ENCODE measurements at places on chromosomes 4 and X.

GRCh38 chrX:17485391-17485790 lies 110.4 kb downstream of the NHS start:
- DNase-seq = no peak

DNA sequence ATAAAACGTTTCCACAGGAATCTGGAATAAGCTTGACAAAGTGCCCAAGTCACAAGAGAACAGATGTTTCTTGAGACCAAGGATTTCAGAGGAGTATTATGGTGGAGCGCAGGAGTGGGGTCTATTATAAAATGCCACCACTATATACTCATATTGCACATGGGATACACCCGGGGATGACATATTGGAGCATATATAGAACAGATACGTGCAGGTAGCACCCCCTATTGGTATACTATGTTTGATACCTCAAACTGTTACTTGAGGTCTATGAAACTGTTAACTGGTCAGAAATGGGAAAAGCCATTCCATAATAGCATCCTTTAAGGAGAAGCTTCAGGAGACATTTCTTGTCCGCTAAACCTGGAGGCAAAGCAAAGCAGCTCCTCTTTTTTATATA lies 86.0 kb downstream of the PCYT1B start:
- DNase-seq = no peak

DNA sequence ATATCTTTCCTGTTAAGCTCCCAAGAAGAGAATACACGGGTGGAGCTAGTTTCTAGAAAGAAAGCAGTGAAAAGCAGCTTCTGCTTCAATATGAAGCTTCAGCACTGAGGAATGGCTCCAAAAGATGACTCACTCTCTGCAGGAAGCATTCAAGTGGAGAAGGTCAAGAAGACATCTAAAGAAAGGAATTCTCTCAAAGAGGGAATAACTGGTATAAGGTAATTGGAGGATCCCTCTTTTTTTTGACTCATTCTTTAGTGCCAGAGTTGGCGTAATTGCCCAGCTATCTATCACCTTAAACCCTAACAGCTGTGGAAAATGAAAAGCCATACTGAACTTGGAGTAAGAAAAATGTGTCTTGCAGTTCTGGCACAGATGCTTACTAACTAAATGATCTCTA lies 3.5 kb downstream of the EDA2R start:
- DNase-seq = no peak

- no peak for DNase-seq
Observed at GRCh38 chrX:19869193-19869592, 18.2 kb downstream of the SH3KBP1 start.

GRCh38 chrX:48835524-48836329 lies at the start of gene PCSK1N:
TSS of gene PCSK1N (minus strand) at chrX:48835610. CDS start at chrX:48835532, 78 bp downstream.
- DNase-seq = no peak

GRCh38 chr4:124178449-124179021 lies 534.0 kb downstream of the ANKRD50 start:
- no peak for DNase-seq

GRCh38 chrX:13430136-13430827 lies 110.4 kb upstream of the ATXN3L start:
- DNase-seq = no peak

- no peak for DNase-seq
Observed at GRCh38 chrX:16589826-16590225, 60.1 kb upstream of the S100G start.

GRCh38 chr4:47686294-47686872 lies 151.5 kb downstream of the CORIN start:
- DNase-seq = peak; percentile 20

DNA sequence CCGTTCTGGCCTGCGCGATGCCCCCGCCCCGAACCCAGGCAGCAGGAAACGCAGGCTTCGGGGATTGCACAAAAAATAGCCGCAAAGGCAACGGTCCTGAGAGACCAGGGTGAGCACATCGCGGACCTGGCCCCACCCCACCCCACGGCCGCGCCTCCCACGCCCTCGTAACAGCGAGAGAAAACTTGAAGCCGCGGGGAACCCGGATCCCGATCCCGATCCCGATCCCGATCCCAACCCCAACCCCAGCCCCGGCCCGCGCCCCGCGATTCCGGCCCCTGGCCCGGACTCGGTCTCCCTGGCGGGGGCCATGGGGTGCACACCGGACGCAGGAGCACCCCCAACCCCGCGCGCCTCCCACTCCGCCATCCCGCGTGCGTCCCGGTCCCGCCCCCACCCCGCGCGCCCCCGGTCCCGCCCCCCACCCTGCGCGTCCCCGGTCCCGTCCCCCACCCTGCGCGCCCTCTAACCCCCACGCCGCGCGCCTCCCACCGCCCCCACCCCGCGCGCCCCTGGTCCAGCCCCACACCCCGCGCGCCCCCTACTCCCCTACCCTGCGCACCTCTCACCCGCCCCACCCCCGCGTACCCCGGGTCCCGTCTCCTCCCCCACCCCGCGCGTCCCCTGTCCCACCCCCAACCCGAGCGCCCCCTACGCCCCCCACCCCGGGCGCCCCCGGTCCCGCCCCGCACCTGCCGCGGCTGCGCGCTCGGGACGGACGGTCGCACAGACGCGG lies 29.0 kb downstream of the NOP14 start:
- DNase-seq = peak; percentile 35

GRCh38 chr4:119103263-119103662 lies 32.4 kb upstream of the MYOZ2 start:
- no peak for DNase-seq

DNA sequence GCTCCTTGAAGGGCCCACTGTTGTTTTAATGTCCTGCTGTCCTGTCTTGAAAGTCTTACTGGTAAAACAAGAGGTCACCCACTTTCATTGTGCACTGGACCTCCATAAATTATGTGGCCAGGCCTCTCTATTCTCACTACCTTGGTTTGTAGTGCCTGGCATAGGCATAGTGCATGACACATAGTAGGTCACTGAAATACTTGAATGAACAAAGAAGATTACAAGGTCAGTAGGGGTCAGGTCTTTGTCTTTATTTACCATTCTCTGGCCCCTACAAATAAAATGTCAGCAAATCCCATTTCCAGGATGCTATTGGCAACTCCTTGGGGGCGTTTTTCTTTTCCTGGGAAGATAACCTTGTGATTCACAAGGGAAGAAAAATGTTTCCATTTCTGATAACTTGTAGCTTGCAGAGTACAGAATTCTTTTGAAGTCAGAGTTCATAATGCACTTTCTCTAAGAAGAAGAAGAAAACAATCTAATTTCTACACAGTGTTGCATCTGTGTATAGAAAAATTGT lies 1.4 kb downstream of the PGM2 start:
- no peak for DNase-seq

DNA sequence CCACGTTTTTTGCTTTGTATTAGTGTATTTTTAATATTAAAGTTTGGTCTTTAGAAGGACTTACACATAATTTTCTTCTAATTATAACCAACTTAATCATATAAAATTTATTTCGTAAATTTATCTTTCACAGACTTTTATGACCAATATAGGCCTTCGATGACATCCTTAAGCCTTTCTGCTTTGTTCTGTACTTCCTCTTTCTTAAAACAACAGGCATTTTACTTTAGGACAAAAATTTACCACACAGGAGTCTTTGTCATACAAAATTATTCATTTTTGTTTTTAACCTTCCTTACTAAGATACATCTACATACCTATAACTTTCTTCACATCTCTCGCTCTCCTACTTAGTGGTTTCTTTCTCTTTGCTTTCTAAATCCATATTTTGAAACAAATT lies 56.3 kb downstream of the RGS12 start:
- DNase-seq = no peak

- no peak for DNase-seq
Observed at GRCh38 chrX:28966331-28966730, 379.1 kb downstream of the IL1RAPL1 start.

DNA sequence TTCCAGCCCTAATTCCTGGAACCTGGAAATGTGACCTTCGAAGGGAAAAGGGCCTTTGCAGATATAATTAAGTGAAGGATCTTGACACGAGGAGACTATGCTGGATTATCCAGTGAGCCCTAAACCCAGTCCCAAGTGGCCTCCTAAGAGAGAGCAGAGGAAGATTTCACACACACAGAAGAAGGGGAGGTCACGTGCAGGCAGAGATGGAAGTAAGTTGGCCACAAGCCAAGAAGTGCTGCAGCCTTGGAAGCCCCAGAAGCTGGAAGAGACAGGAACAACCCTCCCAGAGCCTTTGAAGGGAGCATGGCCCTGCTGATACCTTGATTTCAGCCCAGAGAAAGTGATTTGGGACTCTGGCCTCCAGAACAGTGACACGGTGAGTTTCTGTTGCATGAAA lies 51.9 kb downstream of the EVC2 start:
- DNase-seq = no peak

DNA sequence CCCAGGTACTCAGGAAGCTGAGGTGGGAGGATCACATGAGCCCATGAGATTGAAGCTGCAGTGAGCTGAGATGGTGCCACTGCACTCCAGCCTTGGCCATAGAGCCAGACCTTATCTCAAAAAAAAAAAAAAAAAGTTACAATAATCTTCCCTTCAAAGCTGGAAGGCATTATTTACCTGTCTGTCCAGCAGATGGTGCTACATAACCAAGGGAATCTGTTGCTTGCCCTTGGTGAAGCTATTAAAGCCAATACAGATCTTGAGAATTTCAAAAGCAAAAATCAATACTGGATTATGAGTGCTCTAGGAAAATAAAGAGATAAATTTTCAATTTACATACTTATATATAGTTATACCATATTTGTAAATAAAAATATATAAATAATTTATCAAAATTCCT lies 25.9 kb downstream of the PKD2 start:
- DNase-seq = no peak

- no peak for DNase-seq
Observed at GRCh38 chr4:1882850-1883271, 11.7 kb downstream of the NSD2 start.

DNA sequence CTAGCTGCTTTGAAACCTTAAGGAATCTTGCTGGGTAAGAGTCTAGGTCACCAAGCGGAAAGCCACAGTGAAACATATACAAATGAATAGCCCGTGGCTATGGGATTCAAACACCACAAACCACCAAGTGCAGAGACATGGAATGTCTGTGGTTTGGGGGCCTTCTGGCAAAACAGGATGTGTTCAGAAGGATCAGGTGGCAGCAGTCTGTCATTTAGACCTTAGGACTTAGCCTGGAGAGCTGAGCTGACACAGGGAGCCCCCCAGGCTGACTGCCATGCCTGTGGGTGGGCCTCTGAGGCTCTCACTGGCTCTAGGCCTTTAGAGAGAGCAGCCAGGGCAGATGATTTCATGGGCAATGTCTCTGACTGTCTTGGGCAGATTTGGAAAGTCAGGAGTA lies 225.6 kb downstream of the FBXW7 start:
- no peak for DNase-seq

DNA sequence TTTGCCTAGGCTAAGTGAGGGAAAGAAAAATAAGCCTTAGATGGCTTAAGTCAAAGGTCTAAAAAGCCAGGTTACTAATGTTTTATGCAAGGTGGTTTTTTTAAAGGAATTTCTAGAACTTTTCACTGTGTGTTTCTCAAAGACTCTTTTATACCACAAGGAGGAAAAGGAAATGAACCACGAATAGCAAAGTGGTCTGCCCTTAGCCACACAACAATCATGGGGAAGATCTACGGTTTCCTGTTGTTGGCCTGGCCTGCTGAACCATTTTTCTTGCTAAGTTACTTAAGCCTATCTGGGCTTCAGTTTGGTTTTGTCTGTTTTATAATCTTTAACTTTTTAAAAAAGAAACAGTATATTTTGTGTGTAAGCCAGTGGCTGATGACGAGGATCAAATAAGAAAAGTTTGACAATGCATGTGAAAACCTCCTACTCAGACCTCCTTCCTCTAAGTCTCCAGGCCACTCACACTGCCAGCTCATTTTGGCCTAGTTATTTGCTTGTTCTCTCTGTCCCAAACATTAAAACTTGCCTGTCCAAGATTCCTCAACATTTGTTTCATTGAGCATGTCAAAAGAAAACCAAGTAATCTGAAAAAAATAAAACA lies 56.7 kb upstream of the COL25A1 start:
- DNase-seq = no peak

DNA sequence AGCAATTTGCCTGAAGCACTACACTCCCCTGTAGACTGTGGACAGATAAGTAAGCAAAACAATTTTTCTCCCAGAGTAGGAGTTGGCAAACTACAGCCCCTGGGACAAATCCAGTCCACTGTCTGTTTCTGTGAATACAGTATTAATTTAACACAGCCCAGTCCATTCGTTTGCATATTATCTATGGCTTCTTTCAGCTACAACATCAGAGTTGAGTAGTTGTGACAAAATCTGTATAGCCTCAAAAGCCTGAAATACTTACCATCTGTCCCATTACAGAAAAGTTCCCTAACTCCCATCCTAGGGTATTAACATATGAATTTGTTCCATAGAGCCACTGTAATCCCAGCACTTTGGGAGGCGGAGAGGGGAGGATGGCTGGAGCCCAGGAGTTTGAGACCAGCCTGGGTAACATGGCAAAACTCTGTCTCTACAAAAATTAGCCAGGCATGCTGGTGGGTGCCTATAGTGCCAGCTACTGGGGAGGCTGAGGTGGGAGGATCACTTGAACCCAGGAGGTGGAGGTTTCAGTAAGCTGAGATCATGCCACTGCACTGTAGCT lies 53.0 kb downstream of the AMELX start:
- DNase-seq = no peak

GRCh38 chrX:85024044-85024443 lies 20.4 kb downstream of the APOOL start:
- DNase-seq = no peak

DNA sequence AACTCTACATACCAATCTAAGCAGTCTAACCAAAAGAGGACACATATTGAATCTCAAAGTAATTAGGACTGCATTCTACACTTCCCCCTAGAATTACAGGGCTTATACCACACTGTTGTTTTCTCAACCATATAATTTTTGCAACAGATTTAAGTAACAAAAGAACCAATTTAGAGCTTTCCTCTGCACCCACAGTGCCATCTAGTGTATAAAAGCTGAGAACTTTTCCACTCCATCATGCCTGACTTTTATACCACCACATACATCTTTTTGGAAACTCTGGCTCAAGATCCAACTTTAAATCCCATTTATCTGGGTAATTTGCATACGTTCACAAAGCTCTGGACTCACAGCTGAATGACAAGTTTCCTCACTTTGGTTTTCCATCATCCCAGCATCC lies 99.5 kb downstream of the EFHC2 start:
- DNase-seq = no peak

GRCh38 chrX:40147126-40147952 lies 49.6 kb upstream of the BCOR start:
- DNase-seq = no peak

DNA sequence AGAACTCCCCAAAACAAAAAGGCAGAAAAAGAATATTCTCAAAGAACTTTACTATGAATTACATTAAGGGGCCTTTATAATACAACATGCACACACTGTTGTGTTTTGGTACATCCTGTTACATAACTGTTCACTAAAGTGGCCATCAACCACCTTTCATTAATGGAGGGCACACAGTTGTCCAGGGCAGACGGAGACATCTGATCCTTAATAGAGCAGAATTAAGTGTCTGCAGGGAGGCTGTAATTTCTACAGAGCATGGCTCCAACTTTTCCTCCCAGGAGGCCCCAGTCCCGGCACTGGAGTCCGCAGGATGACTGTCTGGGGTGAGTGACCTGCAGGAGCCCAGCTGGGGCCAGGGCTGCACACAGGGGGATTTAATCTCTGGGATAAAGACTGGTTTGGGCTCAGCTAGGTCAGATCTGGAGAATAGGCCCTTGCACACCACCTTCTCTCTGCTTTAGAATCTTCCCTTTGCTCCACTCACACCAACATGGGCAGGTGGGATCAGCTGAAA lies 233.4 kb downstream of the MAML3 start:
- no peak for DNase-seq

GRCh38 chrX:13571136-13571535 lies 1.7 kb downstream of the EGFL6 start:
- no peak for DNase-seq
